Heart left ventricle (tissue), 16 donors: ENCODE measurements at places on chromosomes 4 and X. TPM values are rescaled to one million over a fixed set of nuclear protein-coding genes. Genes with fewer than 3 reads are reported as not detected.

FHDC1 gene
- polyA plus RNA-seq = 0.30 TPM

TGIF2LX gene
- polyA plus RNA-seq = not detected

GRCh38 chr4:145484225-145484846 is 2.7 kb downstream of the SMAD1 start:
- DNase-seq = no peak

DNA sequence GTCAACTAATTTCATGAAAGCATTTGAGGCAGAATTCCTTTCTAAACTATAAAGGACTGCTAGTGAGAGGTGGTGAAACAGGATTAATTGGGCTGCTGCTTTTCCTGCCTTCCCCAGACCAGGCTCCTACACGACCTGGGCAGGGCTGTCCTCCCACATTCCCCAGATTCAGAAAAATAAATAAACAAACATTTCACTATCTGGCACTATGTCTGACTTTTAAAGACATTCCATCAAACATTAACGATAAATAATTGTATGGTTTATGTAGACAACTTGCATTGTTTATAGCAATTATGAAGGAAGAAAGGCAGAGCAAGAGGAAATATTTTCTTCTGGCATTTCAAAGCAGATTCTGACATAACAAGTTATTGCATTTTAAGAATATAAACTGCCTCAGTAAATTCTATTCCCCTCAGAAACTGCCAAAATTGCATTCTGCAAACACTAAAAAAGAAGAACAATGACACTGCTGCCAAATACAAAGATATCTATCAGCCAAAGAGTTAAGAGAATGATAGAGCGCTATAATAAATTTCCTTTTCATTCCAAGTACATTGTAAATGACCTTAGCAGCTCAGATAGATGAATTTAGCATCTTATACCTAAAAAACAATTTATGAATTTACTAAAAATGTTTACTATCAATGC is 214.7 kb upstream of the INTU start:
- DNase-seq = no peak

GRCh38 chr4:30924495-30924894 is 204.3 kb downstream of the PCDH7 start:
- DNase-seq = no peak

DNA sequence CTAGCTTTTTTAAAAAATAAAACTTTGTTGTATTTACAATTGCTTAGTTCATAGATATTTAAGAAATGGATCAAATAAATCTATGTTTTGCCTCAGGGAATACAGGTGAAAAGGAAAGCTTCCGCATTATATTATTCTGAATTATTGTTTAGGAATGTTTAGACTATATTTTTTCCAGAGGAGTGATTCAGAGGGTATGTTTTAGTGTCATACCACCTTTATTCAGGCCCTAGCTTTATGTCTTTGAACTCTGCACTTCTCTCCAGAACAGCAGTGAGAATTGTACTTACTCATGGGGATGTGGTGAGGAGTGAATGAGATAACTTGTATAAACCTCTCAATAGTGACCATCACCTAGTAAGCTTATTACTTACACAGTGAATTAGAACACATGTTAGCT is 14.0 kb downstream of the SLIT2 start:
- DNase-seq = no peak

DNA sequence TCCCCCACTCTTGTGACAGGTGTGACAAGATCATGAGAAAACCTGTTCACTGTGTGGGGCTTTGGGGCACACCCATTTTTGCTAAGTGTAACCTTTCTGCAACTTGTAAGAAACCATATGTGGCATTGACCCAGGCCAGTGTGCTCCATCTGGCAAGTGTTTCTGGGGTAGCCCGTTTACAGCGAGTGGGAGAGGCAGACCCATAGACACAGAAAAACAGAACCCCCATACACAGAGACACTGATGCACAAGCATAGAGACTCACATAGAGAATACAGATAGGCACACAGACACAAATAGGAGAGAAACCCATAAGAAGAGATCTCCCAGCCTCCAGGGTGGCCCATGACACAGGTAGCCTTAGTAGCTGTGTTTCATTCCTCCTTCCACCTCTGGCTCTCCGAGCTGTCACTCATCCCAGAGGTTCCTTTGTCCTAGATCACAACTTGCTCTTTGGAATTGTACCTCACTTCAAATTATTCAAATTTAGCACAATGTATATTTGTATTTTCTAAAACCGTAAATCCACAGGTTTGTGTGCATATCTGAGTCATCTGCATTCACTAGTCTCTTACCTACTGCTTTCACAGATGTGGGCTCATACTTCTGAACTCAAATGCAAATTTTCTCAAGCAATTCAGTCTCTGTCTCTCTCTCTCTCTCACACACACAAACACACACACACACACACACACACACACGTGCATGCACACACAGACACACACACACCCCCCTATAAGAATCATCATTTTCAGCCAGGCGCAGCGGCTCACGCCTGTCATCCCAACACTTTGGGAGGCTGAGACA is 114.4 kb downstream of the SH3KBP1 start:
- no peak for DNase-seq
